Chondrocyte (in vitro differentiated cells): ENCODE measurements at places on chromosomes 1 and 21. TPM values are rescaled to one million over a fixed set of nuclear protein-coding genes. Genes with fewer than 3 reads are reported as not detected.
A peak's percentile ranks its signal among the peaks of the same experiment; 100 is the strongest.

- H3K27me3 ChIP-seq: no peaks in the 10 kb centered on the region
- H3K4me3 ChIP-seq: no peak overlapping the region
- no peaks in the 10 kb centered on the region for H3K36me3 ChIP-seq
- H3K27ac ChIP-seq: peak overlapping the region; percentile 92
Observed at GRCh38 chr1:8169364-8170058, 143.4 kb upstream of the ERRFI1 start.

NPPA gene
- total RNA-seq: not detected in 3 replicates

- peaks cover 36% of the 10 kb centered on the region for H3K27me3 ChIP-seq
- no peak overlapping the region for H3K27ac ChIP-seq
- H3K4me3 ChIP-seq: no peak overlapping the region
Observed at GRCh38 chr1:109478806-109479205, 4.9 kb upstream of the ATXN7L2 start.

DNA sequence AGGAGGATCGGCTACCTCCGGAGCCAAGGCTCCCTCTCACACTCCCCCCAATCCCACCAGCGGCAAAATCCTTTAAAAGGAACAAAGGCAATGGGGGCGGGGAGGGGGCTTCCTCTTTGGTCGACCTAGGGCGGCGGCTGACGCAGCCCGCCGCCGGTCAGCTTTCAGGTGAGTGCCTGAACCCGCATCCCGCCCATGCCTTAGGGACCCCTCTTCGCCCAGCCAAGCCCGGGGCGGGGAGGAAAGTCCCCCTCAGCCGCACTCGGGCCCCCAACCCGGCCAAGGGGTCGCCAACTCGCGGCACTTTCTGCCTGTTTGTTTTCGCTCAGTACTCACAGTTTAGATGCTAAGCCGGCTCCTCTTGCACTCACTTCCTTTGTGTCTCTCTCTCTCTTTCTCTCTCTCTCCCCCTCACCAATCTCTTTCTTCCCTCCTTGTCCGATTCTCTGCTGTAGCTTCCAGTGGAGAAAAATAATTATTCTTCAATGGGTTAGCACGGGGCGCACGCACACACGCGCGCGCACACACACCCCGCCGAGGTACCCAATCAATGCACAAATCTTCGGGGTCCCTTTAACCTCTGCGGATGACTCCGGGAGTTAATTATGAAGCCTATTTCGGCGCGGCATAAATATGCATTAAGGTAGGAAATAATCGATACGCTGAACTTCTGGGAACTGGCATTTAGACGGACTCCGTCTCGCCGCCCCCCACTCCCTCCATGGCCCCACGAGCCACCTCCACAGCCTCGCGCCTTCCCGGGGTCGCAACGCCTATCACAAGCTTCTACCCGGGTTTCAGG lies at the start of gene BLACAT1:
Gene BLACAT1, minus strand, starts transcription at position 465 of the 802 bp plus-strand sequence.
- H3K36me3 ChIP-seq: no peaks in the 10 kb centered on the region
- no peak for DNase-seq
- peaks cover 67% of the 10 kb centered on the region for H3K27me3 ChIP-seq
- H3K4me1 ChIP-seq: peaks cover 10% of the 10 kb centered on the region
- H3K27ac ChIP-seq: no peak within 1 kb of the TSS

GRCh38 chr1:7390604-7391000 lies 380.5 kb upstream of the VAMP3 start:
- no peak overlapping the region for H3K4me3 ChIP-seq
- no peaks in the 10 kb centered on the region for H3K27me3 ChIP-seq
- H3K4me1 ChIP-seq: peaks cover 45% of the 10 kb centered on the region
- peaks cover 2% of the 10 kb centered on the region for H3K36me3 ChIP-seq
- H3K27ac ChIP-seq: no peak overlapping the region

DNA sequence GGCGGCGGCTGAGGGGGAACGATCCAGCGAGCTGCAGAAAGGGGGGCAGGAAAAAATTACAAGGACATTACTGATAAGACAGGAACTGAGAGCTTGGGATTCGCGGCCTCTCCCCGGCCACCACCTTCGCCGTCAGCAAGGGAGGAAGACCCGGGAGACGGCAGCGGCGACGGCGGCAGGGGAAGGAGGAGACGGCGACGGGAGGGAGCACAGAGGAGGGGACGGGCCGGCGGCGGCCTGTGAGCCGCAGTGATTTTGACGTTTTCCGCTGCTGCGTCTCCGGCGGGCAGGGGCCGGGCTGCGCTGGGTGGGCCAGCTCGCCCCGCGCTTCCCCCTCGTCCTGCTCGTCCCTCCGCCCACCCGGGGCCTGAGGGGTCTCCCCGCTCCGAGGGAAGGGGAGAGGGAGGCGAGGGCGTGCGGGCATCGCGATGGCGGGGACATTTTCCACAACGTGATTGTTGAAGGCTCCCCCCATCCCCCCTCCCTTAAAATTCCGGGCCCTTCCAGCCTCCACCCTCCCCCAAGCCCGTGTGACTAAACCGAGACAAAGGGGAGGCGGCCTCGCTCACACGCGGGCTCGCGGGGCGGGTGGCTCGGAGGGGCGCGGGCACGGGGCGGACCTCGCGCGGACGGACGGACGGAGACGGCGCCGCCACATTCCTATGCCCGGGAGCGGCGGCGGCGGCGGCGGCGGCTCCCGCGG lies 407 bp downstream of the CAMSAP2 start:
- H3K27ac ChIP-seq: peak overlapping the region; percentile 100
- H3K4me1 ChIP-seq: peaks cover 39% of the 10 kb centered on the region
- peak; percentile 90 for DNase-seq
- H3K27me3 ChIP-seq: no peaks in the 10 kb centered on the region
- H3K36me3 ChIP-seq: peaks cover 1% of the 10 kb centered on the region
- H3K4me3 ChIP-seq: peak overlapping the region; percentile 100

DNA sequence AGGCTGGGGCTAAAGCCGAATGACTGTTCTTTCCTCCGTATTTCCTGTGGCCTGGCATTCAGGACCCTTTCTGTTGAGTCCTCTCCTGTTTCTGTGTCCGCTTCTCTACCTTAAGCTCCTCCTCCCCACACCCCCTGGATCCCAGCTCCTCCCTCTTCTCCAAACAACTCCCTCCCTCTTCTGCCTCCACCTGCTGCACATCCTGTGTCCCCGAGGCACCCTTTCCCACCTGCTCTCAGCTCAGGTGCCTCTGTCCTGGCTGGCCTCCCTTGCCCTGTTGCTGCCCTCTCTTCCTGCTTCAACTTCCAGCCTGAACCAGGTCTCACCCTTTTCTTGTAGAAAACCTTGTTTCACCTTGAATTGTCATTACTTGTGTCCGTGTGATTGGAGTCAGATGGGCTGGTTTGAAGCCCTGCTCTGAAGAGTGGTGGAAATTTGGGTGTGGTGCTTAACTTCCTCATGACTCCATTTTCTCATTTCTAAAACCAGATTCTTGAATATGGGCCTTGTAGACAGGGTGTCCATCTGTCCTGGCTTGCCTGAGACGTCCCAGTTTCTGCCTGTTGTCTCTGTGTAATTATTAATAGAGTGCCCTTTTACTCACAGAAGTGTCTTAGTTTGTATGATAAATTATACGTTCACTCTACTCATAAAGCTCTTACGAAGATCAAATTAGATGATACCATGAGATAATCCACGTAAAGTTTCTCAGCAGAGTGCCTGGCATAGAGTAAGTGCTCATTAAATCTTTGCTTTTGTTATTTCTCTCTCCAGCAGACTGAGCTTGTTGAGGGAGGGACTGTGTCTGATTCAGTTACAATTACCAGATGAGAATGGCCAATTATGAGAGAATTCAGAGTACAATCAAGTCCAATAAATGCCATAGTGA lies 58.9 kb upstream of the TRABD2B start:
- peaks cover 31% of the 10 kb centered on the region for H3K4me1 ChIP-seq
- no peak overlapping the region for H3K27ac ChIP-seq
- H3K27me3 ChIP-seq: peaks cover 31% of the 10 kb centered on the region
- no peak for DNase-seq
- H3K36me3 ChIP-seq: no peaks in the 10 kb centered on the region

DNA sequence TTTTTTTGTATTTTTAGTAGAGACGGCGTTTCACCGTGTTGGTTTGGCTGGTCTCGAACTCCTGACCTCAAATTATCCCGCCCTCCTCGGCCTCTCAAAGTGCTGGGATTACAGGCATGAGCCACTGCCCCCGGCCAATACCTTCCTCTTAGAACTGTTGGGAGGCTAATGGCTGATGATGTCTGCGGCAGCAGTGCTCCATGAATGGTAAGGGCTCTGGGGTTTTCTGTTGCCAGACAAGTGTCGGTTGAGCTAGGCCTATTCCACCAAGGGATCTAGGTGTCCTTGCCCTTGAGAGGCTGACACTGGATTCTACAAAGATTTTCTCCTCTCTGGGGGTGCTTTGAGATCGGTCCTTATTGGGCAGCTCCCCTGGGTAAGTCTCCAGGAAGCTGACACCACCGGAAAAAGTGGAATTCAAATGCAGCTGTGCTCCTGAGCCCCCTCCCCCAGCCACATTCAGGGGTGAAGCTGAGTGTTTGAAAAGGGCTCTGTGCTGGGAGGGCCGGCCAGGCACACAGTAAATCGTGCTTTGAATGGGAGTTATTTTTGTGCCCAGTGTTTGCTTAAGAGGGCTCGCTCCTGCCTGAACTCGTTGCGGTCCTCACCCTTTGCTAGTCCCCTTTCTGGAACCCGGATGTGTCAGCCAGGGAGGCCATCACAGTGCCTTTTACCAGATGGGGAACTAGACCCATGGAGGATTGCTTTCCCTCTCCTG lies 5.2 kb downstream of the SOX13 start:
- peaks cover 51% of the 10 kb centered on the region for H3K4me1 ChIP-seq
- H3K27ac ChIP-seq: peak overlapping the region; percentile 76
- H3K27me3 ChIP-seq: no peaks in the 10 kb centered on the region
- no peak overlapping the region for H3K4me3 ChIP-seq
- H3K36me3 ChIP-seq: no peaks in the 10 kb centered on the region

GRCh38 chr1:158458263-158458662 lies 3.4 kb upstream of the OR10K1 start:
- no peak overlapping the region for H3K4me3 ChIP-seq
- H3K27me3 ChIP-seq: peaks cover 2% of the 10 kb centered on the region
- H3K27ac ChIP-seq: no peak overlapping the region
- no peak for DNase-seq
- H3K4me1 ChIP-seq: no peaks in the 10 kb centered on the region

KCND3 gene
- 0.77 to 3.6 TPM (median 0.99 TPM) in 3 replicates for total RNA-seq

KRTAP19-1 gene
- not detected in 3 replicates for total RNA-seq

- peaks cover 5% of the 10 kb centered on the region for H3K4me1 ChIP-seq
- no peak overlapping the region for H3K4me3 ChIP-seq
- H3K36me3 ChIP-seq: no peaks in the 10 kb centered on the region
- no peak for DNase-seq
- H3K27ac ChIP-seq: no peak overlapping the region
- no peaks in the 10 kb centered on the region for H3K27me3 ChIP-seq
Observed at GRCh38 chr1:35726450-35727433, 8.1 kb upstream of the C1orf216 start.

DNA sequence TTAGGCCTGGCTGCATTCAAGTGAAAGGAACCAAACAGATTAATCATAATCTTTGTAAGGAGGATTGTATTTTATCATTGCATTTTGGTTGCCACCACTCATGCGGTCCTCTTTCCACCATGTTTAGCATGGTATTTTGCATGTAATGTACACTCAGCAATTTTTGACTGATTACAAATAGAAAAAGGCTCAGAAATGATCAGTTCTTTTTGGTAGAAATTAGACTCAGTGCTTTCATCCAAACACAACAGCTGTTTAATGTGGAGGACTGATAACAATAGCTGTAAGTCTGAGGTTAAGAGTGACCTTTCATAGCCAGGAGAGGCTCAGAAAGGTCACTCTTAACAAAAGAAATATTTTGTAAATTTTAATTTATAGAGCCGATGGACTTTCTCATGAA lies 25.3 kb upstream of the DPH5 start:
- H3K4me3 ChIP-seq: no peak overlapping the region
- H3K27ac ChIP-seq: no peak overlapping the region
- no peaks in the 10 kb centered on the region for H3K27me3 ChIP-seq

ZBTB8B gene
- total RNA-seq: 0.30 to 0.53 TPM (median 0.33 TPM) in 3 replicates

KLHDC9 gene
- total RNA-seq: 1.1 to 4.4 TPM (median 1.6 TPM) in 3 replicates

- no peaks in the 10 kb centered on the region for H3K27me3 ChIP-seq
- DNase-seq: no peak
- H3K27ac ChIP-seq: no peak overlapping the region
- no peaks in the 10 kb centered on the region for H3K4me1 ChIP-seq
Observed at GRCh38 chr21:25025596-25025995, 581.7 kb downstream of the MRPL39 start.

DNA sequence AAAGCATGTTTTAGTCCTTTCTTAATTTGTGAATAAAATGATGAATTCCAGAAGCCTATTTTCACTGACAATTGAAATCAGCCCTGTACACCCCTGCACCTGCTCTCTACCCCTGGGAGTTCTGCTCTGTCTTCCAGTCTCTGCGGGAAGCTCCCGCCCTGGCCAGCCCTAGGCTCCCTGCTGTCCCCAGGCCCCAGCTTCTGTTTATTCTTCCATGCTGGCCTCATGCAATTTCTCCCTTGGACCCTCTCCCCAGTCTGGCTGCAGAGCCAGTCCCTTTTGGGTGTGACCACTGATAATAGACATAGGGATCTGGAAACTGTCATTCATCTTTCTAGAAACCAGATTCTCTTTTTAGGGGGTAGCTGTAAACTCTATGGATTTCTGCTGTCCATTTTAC lies 258.6 kb downstream of the GRIK3 start:
- H3K4me1 ChIP-seq: no peaks in the 10 kb centered on the region
- no peak overlapping the region for H3K4me3 ChIP-seq
- no peak overlapping the region for H3K27ac ChIP-seq
- no peak for DNase-seq
- H3K27me3 ChIP-seq: peaks cover 26% of the 10 kb centered on the region

DNA sequence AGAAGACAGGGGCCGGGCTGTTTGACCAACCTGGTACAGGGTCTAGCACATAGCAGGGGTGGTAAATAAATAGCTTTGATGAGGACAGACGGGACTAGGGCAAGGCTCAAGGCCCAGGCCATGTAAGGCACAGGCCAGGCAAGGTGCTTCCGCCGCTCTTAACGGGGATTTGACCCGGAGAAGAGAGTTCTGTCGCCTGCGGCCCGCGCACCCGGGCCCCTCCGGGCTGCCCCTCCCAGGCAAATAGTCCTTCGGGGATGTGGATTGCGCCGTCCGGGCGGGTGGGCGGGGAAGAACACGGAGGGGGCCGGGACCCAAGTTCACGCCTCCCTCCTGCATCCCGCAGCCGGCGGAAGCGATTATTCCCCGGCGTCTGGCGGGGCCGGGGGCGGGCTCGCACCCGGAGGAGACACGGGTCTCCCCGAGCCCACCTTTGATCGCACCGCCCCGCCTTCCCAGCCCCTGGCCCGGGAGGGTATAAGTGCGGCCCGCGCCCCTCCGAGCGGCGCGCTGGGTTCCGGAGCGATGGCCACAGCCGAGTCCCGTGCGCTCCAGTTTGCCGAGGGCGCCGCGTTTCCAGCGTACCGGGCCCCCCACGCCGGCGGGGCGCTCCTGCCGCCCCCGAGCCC lies at the start of gene MIXL1:
Gene MIXL1, plus strand, starts transcription at position 508 of the 629 bp plus-strand sequence. Its CDS starts 18 bp downstream, at position 526.
- H3K4me3 ChIP-seq: peak within 1 kb of the TSS; percentile 72
- no peak for DNase-seq
- no peaks in the 10 kb centered on the region for H3K4me1 ChIP-seq
- no peaks in the 10 kb centered on the region for H3K27me3 ChIP-seq

DNA sequence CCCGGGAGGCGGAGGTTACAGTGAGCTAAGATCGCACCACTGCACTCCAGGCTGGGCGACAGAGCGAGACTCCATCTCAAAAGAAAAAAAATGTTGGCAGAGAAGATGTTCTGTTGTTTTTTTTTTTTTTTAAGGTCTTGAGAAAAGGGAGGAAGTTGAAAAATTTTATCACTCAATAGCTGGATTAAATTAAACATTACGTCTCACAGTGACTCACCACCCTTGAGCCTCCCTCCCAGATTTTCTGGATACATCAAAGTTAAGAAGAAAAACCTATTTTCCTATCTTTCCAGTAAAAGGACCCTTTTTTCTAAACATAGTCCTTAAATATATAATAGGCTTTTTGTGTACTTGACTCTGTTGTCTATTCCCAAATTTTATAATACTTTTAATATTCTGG lies 35.5 kb downstream of the IFNAR1 start:
- peaks cover 10% of the 10 kb centered on the region for H3K36me3 ChIP-seq
- H3K27me3 ChIP-seq: no peaks in the 10 kb centered on the region
- peak overlapping the region; percentile 68 for H3K27ac ChIP-seq
- no peak for DNase-seq

CFHR1 gene
- not detected in 3 replicates for total RNA-seq

TINAGL1 gene
- 4.7 to 154 TPM (median 147 TPM) in 3 replicates for total RNA-seq
